Cortex of kidney (tissue), 1 donor: ENCODE measurements at places on chromosomes 7 and 10.

DNA sequence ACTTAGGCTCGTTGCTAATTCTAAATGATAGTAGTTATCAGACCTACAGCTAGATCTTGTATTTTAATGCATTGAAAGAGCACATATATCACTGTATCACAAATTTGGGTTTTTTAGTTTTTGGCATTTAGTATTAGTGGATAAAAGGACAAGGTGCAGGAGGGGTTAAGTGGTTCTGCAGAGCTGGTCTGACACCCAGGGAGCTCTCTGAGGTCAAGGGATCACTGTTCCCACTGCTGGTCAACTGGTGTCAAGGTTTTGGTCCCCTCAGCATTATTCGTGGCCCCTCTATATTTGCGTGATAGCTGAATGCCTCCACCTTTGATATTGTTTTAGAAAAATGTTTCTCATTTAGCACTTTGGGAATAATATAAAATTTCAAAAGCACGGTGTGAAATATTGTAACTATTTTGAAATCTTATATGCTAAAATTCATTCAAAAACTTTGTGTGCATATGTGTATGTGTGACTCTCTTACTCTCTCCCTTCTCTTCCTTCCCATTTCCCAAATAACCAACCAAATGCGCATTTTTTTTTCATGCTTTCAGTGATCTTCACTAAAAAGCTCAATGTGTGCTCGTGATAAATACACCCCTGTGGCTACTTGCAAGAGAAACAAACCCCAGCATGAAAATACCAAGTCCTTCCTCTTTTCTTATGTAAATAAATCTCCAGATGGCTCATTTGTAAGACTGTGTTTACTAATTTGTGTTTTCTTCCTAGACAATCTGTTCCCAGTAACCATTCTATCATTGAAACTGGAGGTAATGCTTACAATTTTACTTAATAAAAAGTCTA lies 309.2 kb downstream of the FGFR2 start:
- no peak for DNase-seq

DNA sequence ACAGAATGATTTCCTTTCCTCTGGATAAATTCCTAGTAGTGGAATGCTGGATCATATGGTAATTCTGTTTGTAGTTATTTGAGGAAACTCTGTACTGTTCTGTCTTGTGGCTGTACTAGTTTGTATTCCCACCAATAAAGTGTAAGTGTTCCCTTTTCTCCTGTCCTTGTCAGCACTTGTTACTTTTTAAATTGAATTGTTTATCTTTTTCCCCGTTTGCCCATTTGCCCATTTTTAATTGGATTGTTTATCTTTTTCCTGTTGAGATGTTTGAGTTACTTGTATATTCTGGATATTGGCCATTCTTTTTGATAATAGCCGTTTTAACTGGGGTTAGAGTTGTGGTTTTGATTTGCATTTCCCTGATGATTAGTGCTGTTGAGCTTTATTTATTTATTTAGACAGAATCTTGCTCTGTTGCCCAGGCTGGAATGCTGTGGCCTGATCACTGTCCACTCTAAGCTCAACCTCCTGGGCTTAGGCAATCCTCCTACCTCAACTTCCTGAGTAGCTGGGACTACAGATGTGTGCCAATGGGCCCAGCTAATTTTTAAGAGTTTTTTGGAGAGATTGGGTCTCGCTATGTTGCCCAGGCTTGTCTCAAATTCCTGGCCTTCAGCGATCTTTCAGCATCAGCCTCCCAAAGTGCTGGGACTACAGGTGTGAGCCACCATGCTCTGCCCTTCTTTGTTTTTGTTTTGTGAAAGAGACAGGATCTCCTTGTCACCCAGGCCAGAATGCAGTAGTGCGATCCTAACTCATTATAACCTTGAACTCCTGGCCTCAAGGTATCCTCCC lies 23.0 kb downstream of the BMPR1A start:
- DNase-seq = no peak

DNA sequence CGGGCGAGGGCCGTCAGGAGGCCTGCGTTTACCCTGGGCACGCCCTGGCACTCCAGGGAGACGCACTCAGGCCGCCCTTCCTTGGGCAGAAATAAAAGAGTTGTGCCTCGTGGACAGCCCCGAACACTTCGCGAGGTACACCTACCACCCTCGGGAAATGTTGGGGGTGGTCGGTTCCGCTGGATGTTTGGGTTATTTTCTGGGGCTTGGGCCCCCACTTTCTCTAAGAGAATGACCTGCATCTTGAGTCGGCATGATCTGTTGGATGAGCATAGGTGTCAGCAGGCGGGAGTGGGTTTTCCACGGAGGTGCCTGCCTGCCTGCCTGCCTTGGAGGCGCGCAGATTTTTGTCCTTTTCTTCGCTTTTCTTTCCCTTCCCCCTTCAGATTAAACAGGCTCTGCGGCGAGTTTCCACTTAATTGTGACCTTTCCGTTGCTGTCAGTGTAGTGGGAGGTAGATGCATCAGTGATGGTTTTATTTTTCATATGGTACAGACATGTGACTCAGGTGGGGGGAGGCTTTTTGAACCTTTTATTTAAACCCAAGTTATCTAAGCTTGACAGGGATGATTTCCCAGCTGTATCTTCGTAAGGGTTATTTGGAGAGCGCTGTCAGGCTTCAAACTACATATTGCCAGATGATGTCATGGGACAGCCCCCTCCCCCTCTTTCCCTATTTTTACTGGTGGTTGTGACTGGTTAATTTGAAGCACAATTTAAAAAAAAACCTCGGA lies 661 bp downstream of the HECTD2 start:
- no peak for DNase-seq

GRCh38 chr7:88910516-88910915 lies 115.0 kb upstream of the TEX47 start:
- DNase-seq = no peak

GRCh38 chr7:139571651-139572050 lies 48.2 kb downstream of the CLEC2L start:
- no peak for DNase-seq

DNA sequence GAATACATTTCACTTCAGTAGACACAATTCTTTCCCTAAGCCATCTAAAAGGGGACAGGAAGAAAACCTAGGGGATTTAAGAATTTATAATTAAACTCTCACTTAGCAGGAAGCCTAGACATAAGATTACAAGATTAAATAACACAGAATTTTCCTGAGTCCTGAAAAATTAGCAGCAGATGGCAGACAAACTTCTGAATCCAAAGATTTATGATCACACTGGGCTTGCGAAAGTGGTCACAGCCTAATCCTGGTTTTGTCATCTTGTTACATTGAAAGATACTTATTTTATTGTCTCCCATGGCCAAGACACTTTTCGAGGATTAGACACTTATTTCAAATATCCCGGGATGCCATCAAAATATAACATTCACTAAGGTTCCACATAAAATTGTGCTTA lies 2.9 kb downstream of the ERLIN1 start:
- no peak for DNase-seq

GRCh38 chr10:29256586-29256985 lies 32.3 kb upstream of the LYZL1 start:
- DNase-seq = no peak

DNA sequence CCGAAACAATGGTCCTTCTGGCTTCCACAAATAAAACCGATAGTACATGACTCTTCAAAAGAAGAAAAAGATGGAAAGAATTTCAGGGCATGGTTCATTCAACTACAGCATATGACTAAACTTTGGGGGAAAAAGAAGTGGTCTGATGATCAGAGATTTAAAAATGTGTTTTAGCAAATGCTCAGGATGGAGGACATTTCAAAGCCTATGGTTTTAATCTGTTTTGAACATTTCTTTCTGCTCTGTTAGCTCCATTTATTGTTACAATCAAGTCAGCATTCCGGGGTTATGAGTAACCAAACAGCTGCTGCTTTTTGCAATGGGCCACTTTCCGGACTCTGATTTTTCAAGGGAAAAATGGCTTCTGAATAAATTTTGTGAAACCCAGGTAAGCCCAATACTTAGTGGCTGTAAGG lies 142.4 kb downstream of the CUBN start:
- no peak for DNase-seq

- no peak for DNase-seq
These were observed 411.6 kb downstream of the NEBL start for GRCh38 chr10:20485554-20485953.

- DNase-seq = no peak
These were observed 13.1 kb downstream of the CNPY1 start for GRCh38 chr7:155533120-155533826.
